ENCODE measurements at places on chromosomes 2 and 18. TPM values are rescaled to one million over a fixed set of nuclear protein-coding genes. Genes with fewer than 3 reads are reported as not detected.

DNA sequence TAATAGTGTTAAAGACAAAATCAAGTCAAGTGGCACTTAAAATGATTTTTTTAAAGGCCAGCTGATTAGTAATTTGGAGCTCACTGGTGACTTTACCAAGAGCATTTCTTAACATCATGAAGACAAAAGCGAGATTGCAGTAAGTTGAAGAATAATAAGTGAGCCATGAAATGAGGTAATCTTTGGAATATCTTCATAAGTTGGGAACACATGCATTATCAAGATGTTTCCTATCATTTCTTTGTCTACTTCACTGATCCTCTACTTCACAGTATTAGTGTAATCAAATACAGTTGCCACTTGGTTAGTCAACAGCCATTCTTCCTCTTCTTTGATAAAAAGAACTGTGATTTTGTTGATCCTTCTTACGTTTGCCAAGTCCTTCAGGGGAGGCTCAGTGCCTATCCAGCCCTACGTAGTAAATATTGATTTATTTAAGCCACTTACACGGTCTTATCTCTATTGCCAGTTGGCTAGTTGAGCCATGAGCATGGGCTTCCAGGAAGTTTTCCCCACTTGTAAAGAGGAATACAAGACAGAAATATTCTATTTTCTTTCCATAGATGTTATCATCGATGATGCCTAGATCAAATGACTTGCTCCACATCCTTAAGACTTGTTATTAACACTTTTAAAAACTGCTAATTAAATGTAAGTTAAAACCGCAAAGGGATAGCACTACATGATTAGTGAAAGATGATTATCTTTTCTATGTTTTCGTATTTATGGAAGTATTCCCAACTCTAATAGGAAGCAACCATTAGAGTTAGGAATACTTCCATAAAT lies 46.1 kb downstream of the YES1 start:
- DNase-seq: no peak
- H3K4me1 ChIP-seq: peaks cover 11% of the 10 kb centered on the region
- no peak overlapping the region for H3K4me3 ChIP-seq
- no peaks in the 10 kb centered on the region for H3K36me3 ChIP-seq
- H3K27me3 ChIP-seq: no peaks in the 10 kb centered on the region

Gene NOSTRIN
- total RNA-seq: not detected

DNA sequence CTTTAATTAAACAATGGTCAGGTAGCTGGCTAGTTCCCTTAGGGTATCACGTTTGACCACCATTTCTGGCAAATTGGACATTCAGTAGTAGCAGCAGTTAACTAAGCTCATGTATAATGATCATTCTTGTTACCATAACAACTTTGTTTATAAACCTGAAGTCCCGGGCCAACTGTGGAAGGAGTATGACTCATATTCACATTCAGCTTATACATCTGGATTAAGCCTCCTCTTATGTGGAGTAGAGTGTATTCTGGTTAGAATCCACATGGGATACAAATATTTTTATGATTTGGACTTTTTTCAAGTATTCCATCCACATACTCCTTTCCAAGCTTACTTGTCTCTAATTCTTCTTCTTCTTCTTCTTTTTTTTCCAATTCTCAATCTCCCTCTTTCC lies 70.3 kb upstream of the ZSWIM2 start:
- no peaks in the 10 kb centered on the region for H3K4me1 ChIP-seq
- H3K36me3 ChIP-seq: no peaks in the 10 kb centered on the region
- DNase-seq: no peak
- no peaks in the 10 kb centered on the region for H3K27me3 ChIP-seq
- H3K27ac ChIP-seq: no peak overlapping the region
- H3K4me3 ChIP-seq: no peak overlapping the region

Gene TBC1D8
- 0.65 TPM for total RNA-seq

GRCh38 chr2:83837823-83838222 lies 621.3 kb downstream of the SUCLG1 start:
- DNase-seq: no peak
- no peak overlapping the region for H3K4me3 ChIP-seq
- no peak overlapping the region for H3K27ac ChIP-seq
- no peaks in the 10 kb centered on the region for H3K36me3 ChIP-seq

DNA sequence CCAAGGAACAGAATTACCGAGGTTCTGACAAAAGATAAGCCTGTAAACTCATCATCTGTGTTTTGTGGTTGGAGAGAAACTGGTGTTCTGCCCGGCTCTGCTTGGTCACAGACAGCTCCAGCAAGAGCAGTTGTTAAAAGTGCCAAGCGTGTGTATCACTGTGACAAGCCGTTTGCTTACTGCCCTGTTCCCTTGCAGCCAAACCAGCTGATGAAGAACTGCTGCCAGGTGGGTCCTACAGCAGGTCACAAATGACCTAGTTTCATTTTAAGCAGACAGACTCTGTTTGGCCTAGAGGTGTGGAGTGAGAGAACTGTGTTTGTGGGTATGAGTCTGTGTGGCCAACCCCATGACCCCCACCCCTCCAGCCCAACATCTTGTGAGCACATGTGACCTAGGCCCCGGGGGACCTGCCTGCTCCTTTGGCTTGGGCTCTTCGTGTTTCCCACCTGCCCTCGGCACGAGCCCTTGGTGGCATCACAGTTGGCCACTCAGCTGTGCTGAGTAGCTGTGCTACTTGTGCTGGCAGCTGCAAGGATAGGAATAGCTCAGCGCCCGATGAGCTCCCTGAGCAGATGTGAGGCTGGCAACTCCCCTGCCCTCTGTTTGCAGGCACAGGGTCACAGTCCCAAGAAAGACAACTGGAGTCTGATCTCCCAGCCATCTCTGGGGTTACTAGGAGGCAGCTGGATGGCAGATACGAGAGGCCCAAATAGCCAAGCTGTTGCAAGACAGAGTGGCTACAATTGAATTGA lies 9.7 kb downstream of the OXER1 start:
- no peaks in the 10 kb centered on the region for H3K4me1 ChIP-seq
- no peaks in the 10 kb centered on the region for H3K27me3 ChIP-seq
- H3K36me3 ChIP-seq: peaks cover 2% of the 10 kb centered on the region
- no peak for DNase-seq

DNA sequence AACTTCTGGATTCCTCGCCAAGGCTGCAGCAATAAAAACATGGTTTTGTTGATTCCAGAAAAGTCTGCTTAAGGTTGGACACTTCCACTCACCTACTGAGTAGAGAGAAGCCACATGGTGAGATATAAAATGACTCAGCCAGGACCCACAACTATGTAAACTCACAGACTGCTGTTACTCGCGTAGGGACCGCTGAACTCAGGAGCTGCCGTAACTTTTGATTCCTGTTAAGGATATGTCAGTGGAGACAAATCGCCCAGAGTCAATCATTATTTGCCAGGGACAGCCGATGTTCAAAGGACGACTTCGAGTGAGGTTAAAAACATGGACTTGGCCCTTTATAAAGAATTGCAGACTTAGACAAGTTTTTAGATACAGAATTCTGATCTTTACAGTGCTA lies 25.6 kb downstream of the CYB5A start:
- DNase-seq: no peak
- H3K27ac ChIP-seq: no peak overlapping the region
- H3K4me1 ChIP-seq: no peaks in the 10 kb centered on the region
- H3K36me3 ChIP-seq: no peaks in the 10 kb centered on the region

DNA sequence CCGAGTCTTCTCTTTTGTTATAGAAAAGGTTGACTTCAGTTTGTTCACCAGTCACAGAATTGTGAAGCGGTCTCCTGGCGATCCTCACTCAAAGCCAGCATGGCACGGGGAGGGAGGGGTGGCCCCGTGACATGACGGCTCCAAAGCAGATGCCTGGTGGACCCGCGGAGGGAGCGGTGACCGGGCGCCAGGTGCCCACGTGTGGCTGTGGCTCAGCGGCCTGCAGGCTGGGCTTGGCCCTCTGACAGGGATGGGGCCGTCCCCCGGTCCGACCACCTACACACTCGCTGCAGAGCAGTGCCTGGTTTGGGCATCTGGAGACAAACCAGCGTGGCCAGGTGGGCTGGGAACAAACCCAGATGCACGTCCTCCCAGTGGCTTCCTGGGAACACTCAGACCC lies 129.1 kb upstream of the SNTG2 start:
- H3K4me3 ChIP-seq: no peak overlapping the region
- H3K27ac ChIP-seq: no peak overlapping the region
- H3K4me1 ChIP-seq: no peaks in the 10 kb centered on the region
- DNase-seq: no peak
- H3K27me3 ChIP-seq: peaks cover 3% of the 10 kb centered on the region

DNA sequence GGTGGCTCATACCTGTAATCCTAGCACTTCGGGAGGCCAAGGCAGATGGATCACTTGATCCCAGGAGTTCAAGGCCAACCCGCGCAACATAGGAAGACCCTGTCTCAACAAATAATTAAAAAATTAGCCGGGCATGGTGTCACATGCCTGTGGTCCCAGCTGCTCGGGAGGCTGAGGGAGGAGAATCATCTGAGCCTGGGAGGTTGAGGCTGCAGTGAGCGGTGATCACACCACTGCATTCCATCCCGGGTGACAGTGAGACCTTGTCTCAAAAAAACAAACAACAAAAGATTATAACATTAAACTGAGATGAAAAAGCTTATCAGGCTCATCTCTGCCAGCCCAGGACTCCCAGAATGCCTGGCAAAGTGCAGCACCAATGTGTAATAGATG lies 50.5 kb downstream of the PAPOLG start:
- peaks cover 5% of the 10 kb centered on the region for H3K36me3 ChIP-seq
- H3K4me1 ChIP-seq: peaks cover 33% of the 10 kb centered on the region
- H3K4me3 ChIP-seq: no peak overlapping the region
- no peaks in the 10 kb centered on the region for H3K27me3 ChIP-seq
- DNase-seq: no peak

DNA sequence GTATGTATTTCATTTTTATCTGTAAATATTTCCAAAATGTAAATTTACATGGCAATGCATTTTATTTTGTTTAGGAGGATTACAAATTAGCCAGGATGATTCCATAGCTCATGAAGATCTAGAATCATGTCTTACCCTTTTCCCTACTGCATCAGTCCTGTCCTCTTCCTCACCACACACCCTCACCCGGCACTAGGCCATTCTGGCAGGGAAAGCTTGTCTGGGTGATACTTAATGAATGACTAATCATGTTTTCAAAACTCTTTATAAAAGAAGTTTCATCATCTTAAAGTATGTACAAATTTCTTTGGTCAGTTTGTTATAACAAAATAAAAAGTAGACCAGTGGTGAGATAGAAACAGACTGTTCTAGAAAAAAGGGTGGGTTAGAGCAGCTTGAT lies 283.3 kb upstream of the VWC2L start:
- H3K4me3 ChIP-seq: no peak overlapping the region
- H3K27me3 ChIP-seq: no peaks in the 10 kb centered on the region
- no peak for DNase-seq
- H3K27ac ChIP-seq: no peak overlapping the region

Gene CD8B
- 1.2 TPM for total RNA-seq

DNA sequence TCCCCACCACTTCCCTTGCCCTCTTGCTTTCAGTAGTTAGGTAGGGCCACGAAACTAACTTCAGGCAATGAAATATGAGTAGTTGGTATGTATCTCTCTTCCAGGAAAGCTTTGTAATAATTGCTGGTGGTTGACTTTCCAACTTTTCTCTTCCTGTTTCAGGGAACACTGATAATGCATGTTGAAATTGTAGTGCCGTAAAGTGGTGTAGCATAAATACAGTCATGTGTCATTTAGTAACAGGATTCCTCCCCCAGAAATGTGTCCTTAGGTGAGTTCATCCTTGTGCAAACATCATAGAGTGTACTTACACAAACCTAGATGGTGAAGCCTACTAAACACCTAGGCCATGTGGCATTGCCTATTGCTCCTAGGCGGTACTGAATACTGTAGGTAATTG lies 429.2 kb downstream of the PID1 start:
- no peak for DNase-seq
- H3K4me3 ChIP-seq: no peak overlapping the region

- DNase-seq: no peak
- no peak overlapping the region for H3K4me3 ChIP-seq
- no peaks in the 10 kb centered on the region for H3K4me1 ChIP-seq
- no peaks in the 10 kb centered on the region for H3K27me3 ChIP-seq
Measured at GRCh38 chr18:78790511-78790910, 189.1 kb upstream of the SALL3 start.

GRCh38 chr2:30287857-30288513 lies 56.7 kb downstream of the LBH start:
- H3K36me3 ChIP-seq: no peaks in the 10 kb centered on the region
- peaks cover 26% of the 10 kb centered on the region for H3K4me1 ChIP-seq
- peak overlapping the region; percentile 76 for H3K27ac ChIP-seq
- H3K4me3 ChIP-seq: no peak overlapping the region

GRCh38 chr2:33077844-33078243 lies 131.1 kb downstream of the LTBP1 start:
- no peak overlapping the region for H3K4me3 ChIP-seq
- no peaks in the 10 kb centered on the region for H3K36me3 ChIP-seq
- peaks cover 5% of the 10 kb centered on the region for H3K27me3 ChIP-seq
- peaks cover 3% of the 10 kb centered on the region for H3K4me1 ChIP-seq
- no peak overlapping the region for H3K27ac ChIP-seq

Gene OTOS
- total RNA-seq: not detected
